ENCODE measurements at places on chromosomes 2 and 18.
A peak's percentile ranks its signal among the peaks of the same experiment; 100 is the strongest.

GRCh38 chr2:196466581-196466980, 172.9 kb upstream of the CCDC150 start:
- no peak for DNase-seq

- no peak for DNase-seq
These were observed 148.1 kb downstream of the TTC27 start for GRCh38 chr2:32775954-32776353.

GRCh38 chr2:217722883-217723472, 279.8 kb downstream of the TNS1 start:
- no peak for DNase-seq

DNA sequence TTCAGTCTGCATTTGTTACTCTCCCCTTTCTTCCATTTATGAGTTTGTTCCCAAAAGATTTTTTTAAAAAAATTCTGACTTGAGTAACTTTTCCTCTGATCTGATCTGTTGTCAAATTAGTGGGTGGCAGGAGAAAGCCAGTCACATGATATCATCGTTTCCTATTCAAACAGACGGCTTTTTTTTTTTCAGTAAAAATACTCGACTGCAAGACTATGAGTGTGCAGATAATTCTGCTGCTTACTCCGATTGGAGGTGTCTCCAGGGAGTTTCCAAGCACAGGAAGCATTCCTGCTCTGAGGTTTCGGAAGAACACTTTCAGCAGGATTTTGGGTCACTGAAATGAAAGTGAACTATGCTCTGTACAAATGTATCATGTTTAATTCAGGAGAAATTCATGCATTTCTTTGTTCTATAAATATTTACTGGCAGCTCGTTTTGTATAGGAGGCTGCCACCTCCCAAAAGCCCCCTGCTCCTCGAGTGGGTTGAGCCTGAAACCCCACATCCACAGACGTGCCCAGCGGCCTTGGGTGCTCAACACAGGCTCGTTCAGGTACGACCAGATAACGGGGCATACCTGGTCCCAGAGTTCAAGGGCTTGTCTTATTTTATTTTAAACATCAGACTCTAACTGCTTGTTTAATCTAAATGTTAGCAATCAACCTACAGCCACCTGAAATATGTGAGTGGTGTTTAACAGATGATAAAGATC, 126.9 kb upstream of the ZNF516 start:
- DNase-seq = no peak

DNA sequence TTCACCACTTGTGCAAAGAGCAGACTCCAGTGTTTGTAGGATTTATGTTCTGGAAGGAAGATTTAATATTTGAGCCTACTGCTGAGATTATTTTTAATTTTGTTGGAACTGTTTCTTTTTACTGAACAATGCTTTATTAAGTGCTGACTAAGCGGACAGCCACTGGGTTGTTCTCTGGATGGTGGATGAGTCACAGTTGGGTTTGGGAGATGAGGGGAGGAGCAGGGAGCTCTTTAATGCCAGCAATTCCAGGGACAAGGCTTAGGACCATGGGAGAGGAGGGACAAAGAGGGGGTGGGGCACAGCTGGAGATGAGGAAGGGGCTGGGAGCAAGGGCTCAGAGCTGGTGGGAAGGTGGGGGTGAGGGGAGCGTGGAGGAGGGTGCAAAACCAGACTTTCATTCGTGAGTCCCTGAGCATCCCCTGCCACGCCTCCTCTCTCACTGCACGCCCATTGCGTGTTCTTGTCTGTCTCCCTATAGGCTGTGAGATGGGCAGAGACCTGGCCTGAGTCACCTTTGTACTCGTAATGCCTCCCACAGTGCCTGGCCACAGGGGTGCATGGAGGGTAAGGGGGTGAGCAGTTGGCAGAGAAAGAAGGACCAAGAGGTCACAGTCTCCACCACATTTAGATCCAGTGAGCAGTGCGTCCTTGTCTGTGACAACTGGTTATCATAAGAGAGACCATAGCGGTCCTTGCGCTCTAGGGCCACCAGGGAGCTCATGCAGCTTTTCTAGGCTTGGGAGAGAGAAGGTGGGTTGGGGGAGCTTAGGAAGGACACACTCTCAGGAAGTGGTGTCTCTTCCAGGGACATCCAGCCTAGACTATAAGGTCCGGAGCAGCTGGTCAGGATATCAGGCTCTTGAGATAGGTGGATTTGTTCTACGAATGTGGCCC, 18.4 kb downstream of the SLC4A3 start:
- no peak for DNase-seq

DNA sequence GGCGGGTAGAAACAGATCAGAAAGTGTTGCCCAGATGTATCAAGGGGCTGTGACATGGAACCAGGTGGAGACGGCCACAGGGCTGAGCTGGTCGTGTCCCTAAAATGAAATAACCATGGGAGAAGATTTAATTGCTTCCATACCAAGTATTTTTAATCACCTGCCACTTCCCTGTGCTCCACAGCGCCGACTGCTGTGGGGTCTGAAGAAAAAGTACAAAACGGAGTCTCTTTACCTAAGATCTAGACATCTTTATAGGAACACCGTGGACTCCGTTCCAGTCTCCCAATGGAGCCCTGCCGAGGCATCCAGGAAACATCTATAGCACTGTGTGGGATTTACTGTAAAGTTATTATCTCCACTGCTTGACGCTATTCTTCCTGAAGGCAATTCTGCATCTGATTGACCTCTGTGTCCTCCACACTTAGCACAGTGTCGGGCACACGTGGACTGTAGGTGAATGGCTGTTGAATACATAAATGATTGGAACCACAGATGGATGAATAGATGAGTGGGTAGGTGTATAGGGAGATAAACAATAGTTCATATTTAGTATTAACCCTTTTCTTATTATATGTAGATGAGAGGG, 21.6 kb upstream of the GYPC start:
- no peak for DNase-seq

DNA sequence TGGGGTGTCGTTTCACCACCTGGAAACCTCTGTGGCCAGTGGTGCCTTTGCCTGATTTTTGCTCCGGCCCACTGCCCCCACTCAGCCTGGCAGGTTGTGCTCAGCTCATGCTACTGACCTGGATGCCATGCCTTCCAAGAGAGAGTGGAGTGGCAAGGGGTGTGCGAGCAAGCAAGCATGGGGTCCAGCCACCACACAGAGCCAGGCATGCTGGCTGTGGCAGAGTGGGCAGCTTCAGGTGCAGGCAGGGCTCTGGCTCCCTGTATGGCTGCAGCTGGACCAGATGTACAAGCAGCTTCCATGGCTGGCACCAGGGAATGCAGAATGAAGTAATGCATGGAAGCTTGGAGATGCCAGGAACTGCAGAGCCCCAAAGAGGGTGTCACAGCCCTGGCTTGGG, 620.5 kb upstream of the SETBP1 start:
- DNase-seq = no peak

DNA sequence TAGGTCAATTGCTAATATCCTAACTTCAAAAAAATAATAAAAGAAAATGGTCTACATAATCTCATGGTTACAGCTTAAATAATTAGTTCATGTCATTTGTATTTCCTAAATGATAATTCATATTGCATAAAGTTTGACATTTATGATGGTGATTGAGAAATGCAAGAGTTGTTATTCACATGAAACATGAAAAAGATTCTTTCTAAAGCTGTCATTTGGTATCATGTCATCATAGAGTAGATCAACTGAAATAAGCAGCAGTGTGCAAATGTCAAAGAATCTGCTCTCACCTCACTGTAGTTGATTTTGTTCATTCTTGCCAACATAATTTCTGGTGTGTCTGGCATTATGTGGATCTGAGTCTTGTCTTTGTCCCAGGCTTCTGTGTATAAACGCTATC, 95.3 kb downstream of the NEB start:
- DNase-seq = no peak

- DNase-seq = no peak
These were observed 19.7 kb upstream of the IL18R1 start for GRCh38 chr2:102335871-102336366.

DNA sequence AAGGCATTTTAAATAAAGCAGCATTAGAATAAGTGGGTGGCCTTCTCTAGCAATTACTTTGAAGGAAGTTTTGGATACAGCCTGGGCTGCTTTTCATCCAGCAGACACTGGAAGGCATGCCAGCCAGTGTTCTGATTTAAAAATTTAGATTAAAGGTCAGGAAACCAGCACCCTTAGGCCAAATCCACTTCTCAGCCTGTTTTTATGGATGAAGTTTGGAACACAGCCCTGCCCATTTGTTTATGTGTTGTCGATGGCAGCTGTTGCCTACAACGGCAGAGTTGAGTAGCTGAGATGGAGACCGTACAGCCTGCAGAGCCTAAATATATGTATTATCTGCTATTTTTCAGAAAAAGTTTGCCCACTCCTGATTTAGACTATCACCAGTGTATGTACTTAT, 313.6 kb upstream of the ACVR2A start:
- no peak for DNase-seq

DNA sequence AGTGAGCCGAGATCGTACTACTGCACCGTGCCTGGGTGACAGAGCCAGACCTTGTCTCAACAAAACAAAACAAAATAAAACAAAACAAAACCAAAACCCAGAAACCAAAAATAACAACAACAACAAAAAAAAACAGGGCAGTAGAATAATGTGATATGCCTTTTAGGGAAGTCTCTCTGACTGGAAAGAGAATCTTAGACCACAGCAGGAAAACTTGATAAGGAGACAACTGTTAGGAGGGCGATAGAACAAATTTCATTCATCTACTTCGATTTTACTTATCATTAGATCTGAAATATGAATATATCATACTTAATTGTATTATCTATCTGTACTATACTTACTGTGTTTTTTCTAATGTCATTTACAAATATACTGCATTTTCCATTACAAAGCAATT, 109.0 kb upstream of the CNTNAP5 start:
- DNase-seq = no peak

GRCh38 chr2:60862642-60863041, 18.7 kb upstream of the REL start:
- DNase-seq = no peak

DNA sequence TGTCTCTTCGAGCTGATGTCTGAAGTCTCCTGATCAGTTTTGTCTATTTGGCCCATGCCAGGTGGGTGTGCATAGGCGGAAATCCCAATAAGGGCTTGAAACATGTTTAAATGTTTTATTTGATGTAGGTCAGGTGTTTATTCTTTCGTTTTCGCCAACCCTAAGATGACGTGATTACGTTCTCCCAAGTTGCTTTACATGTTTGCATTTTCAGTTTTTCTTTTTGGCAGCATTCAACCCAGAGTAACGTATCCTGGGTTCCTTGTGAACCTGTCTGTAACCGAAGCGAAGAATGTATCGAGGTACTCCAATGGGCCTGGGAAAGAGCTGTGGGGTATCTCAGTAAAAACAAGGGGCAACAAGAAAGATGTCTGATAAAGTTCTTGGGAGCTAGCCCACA, 3.1 kb downstream of the ALPK2 start:
- peak; percentile 33 for DNase-seq

- no peak for DNase-seq
These were observed 35.8 kb upstream of the ASPRV1 start for GRCh38 chr2:69997015-69997830.

DNA sequence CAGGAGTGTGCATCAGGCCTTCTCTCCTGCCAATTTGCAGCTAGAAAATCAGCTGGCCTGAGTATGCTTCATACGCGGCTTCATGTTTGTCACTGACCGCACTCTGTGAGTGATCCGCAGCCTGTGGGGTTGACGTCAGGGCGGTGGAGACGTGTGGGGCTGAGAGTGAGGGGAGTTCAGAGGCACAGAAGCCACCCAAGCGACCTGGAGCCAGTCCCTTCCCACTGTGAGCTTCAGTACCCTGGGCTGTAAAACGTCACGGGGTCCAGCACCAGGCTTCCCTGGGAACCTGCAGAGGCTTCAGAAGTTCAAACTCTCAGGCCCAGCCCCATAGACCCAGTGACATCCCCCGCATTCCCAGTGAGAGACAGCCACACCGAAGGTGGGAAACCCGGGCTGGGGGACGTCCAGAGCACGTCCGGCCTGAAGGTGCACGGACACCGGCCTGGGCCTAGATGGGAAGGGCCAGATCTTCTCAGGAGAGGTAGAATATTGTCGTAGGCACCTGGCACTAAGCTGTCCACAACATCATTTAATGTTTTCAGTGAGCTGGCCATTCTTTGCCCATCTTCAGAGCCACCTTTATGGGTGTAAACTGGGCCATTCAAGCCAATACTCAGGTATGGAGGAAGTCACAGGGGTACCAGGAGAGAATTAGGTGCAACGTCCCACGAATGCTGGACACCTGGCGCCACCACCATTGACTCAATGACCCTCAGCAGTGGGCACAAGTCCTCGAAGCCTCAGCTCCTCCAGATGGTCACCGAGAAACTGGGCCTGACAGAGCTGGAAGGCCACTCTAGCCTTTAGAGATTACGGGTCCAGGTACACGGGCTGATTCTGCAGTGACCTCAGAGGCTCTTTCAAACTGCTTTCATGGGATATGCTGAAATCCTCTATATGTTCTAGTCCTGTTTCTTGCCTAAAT, 235.6 kb upstream of the MYT1L start:
- no peak for DNase-seq

DNA sequence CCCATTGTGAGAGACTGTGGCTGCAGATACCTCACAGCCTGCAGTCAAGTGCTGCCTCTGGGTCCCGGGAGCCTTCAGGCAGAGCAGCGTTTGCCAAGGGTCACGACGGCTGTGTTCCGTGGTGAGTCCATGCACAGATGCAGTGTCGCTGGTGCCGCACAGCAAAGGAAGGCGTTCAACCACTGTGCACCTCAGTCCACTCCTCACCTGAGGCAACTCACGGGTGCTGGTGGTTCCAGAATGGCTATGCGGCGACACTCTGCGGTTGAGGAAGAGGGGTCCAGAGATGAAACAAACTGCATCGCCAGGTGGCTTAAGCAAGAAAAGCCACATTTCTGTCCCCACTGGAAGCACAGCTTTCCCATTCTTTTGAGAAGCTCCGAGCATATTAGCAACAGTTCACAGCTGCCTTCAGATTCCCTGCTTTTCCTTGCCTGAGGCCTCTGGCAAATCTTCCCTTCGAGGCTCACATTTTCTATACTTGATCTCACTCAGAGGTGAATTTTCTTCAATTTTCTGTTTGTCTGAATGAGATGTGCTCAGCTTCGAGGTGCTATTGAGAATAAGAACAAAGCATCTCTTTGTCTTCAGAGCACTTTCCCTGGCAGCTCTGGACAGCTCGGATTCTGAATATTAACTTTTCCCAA, 208.8 kb upstream of the TWIST2 start:
- no peak for DNase-seq

DNA sequence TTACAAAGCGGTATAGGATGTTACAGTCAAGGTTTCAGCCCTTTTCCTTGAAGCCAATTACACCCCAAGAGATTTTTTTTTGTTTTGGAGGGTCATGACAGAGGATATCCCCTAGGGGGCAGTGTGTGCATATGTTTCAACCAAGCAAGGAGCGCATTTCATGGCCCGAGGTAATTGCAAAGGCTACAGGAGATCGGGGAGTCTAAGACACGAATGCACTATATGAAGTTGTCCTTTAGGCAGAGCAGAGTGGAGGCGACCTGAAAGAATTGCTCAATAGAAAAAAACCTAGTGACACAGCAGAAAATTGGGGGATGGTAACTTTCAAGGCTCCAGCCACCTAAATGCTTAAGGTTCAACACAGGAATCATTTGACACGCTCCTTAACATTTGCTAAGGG, 219.8 kb upstream of the PARD3B start:
- peak; percentile 52 for DNase-seq

- no peak for DNase-seq
These were observed 293.6 kb downstream of the STK39 start for GRCh38 chr2:167953776-167954175.
